GM06990 (cell line): ENCODE measurements at places on chromosomes 5 and 9.

- DNase-seq = no peak
Observed at GRCh38 chr5:78591972-78592700, 56.4 kb downstream of the LHFPL2 start.

GRCh38 chr5:18745042-18745987, 1111.1 kb downstream of the TAF11L14 start:
- peak; percentile 26 for DNase-seq

GRCh38 chr5:132233811-132234683, 6.4 kb upstream of the P4HA2 start:
- DNase-seq = no peak

GRCh38 chr9:101791938-101792337, 53.5 kb upstream of the GRIN3A start:
- no peak for DNase-seq

GRCh38 chr9:99158629-99159028, 53.7 kb downstream of the TGFBR1 start:
- DNase-seq = no peak

GRCh38 chr5:111887706-111888105, 130.7 kb upstream of the NREP start:
- no peak for DNase-seq

DNA sequence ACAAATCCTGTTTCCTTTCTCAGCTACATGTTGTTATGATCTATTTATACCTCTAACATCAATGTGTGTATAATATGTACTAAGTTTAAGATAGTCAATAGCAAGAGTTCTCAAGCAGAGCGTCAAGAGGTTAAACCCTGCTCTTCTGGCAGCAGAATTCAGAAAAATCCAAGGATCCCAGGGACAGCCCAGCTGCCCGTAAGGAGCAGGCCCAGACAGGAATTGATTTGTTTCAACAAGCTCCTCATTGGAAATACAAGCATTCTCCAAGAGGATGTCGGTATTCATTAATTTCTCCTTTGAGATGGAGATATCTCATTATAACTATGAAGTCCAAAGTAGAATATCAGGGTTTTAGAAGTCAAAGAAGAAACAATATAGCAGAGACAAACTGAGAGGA, 14.9 kb downstream of the EFNA5 start:
- no peak for DNase-seq

GRCh38 chr5:1799110-1799601, 481 bp downstream of the MRPL36 start:
- no peak for DNase-seq

DNA sequence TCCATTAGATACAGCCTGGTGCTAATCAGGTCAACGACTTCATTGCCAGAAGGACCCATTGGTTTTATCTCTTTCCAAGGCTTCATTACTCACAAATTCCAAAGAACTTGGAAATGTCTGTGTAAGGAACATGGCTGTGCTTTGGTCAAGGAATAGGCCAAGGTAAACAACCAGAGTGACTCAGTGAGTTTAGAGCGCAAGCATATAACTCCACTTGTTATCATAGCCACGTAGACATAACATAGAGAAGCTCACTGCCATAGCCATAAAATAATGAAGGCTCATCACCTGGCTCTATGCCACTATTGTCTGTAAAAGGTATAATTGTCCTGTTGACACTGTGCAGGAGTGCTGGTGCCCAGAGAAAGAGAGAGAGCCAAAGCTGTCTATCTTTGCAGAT, 139.3 kb upstream of the PLCXD3 start:
- DNase-seq = no peak

DNA sequence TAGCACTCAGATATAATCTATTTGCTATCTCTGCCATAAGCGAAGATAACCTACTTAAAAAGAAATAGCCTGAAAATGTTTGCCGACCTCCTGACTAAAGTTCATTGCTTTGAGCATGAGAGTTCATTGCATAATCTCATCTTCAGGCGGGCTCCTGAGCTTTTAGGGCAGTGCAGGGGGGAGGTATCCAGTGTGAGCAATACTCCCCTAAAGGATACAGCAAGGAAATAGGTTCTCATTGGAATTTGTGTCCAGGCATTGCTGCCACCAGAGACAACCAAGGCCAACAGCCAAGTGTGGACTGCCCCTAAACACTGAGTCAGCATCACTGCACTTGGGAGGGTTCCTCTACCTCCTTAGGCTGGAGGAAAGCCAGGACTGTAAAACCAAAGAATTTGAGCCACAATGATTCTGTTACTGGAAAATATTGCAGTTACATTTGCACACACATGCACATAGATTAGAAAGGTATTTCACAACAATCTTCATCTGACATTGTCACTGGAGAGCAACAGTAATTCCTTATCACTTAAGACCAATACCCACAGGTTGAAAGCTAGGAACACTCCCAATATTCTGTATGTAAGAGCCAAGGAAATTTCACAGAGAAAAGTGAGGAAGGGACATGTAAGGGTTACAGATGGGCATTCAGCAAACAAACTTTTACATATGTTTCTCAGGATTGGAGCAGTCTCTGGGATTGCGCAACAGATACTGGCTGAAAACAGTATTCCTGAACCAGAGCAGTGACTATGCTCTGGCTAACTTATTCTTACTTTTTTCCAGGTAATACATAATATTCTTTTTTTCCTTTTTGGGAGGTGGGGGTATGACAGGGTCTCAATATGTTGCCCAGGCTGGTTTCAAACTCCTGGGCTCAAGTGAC, 98.6 kb upstream of the TLE1 start:
- DNase-seq = no peak

DNA sequence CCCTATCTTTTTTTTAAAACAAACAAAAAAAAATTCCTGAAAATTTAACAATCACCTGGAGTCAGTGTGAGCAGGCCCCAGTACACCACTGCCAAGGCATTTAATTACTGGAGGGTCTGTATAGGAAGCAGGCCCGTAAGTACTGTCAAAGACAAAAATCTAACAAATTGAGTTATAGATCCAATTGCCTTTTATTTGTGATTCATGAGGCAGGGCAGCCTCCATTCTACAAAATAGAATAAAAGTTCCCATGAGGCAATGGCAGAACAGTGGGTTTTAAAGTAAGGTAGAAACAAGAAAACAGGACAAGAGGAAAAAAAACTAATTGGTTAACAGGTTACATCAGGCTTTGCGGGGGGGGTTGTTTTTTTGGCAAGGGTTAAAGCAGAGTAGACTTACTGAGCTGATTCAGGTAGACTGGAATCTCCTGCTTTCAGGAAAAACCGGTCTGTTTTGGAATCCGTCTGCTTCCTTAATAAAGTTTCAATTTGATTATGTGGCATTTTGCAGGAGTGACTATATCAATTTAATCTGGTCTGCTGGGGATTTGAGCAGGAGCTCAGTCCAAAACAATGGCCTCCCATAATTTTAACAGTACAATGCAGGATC, 48.9 kb downstream of the AUH start:
- no peak for DNase-seq

DNA sequence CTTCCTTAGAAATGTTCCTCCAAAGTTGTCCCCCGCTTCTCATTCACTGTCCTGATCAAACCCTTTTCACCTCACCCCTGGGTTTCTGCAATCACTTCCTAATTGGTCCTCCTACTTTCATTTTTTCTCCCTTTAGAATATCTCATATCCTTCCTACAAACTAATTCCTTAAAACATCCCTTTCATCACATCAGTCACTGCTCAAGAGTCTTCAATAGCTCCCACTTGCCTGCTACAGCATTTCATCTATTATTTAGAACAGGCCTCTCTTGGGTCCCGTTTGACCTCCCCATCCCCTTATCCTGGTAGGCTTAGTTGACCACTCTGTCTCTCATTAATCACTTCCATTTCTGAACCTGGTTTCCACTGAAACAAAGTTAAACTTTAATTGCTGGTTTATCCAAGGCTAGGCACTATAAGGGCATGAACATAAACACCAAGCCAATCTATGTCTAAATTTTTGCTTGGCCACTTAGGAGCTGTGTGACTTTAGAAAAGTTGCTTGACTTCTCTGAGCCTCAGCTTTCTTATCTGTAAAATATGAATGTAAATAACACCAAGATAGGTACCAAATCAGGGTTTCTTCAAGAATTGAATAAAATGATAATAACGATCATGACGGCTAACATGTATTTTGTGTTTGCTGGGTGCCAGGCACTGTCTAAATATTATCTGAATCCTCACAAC, 202.1 kb upstream of the WWC1 start:
- DNase-seq = no peak

GRCh38 chr5:78953092-78953800, 31.9 kb downstream of the ARSB start:
- DNase-seq = no peak

- no peak for DNase-seq
Observed at GRCh38 chr9:119004618-119004990, 364.6 kb downstream of the BRINP1 start.

DNA sequence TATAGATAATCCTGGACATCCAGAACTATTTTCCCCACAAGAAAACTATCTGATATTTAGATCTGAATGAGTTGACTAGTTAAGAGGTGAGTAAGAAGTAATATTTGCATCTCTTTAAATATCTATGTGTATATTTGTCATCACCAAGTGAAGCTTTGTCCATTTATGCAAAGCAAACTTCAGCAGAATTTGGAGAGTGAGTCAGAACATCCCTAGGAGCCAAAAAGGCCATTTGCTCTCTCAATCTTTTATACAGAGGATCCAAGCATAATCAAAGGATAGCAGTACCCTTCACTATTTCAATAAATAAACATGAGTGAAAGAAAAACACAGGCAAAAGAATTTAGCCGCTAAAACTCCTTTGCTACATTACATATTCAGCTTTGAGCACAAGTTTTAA, 454.4 kb downstream of the NR2F1-AS1 start:
- DNase-seq = no peak

GRCh38 chr9:89408628-89409101, 89.2 kb downstream of the SEMA4D start:
- peak; percentile 44 for DNase-seq

- DNase-seq = peak; percentile 66
Observed at GRCh38 chr5:94746731-94747124, 128.3 kb downstream of the SLF1 start.

DNA sequence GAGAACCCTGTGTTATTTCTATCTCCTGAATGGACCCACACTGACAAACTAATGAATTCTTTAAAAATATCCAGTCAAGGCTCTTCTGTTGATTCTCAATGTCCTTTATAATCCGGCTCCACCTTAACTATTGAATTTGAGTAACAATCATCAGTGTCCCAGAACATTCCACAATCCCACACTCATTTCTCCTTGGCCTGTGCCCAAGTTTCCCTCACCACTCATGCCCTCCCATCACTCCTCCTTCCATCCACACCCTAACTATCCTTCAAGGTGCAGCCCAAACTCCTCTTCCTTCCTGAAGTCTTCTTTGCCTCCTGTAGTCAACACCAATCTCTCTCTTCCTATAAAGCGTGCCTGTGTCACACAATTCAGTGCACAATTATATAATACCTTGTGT, 106.1 kb downstream of the NUDT12 start:
- DNase-seq = no peak

DNA sequence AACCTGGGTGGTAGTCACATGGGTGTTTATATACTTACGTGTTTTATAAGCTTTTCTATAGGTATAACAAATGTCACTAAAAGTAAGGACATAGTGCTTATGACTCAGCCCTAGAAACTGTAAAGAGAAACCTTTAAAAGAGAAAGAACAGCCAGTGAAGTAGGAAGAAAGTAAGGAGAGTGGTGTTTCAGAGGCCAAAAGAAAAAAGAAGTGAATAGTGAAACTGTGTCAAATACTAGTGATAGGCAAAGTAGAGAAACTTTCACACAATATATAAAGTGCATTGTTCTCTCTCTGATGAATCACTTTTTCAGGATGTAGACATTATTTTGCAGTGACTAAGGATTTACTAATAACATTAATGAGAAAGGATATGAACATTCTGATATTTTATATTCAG, 74.2 kb upstream of the SUSD1 start:
- DNase-seq = peak; percentile 37

DNA sequence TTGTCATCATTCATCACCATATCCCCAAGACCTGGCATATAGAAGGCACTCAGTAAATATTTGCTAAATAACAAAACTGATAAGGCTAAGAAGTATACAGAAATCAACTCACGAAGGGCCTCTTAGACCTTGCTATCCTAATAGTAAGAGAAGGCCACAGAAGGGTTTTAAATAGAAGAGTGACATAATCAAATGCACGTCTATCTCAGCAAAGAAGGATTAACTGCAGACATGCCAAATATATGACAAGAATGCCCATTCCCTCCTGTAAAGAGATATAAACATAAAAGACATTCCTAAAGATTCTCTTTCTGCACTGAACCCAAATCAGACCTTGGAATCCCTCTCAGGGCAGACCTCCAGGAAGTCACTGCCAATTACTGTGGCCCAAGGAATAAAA, 34.1 kb downstream of the ECPAS start:
- DNase-seq = no peak

- DNase-seq = no peak
Observed at GRCh38 chr5:28748446-28748845, 1710.1 kb upstream of the CDH9 start.

GRCh38 chr5:137672001-137672400, 63.9 kb downstream of the KLHL3 start:
- no peak for DNase-seq

GRCh38 chr9:38107811-38108304, 38.8 kb upstream of the SHB start:
- no peak for DNase-seq

GRCh38 chr5:106543330-106543729, 1127.4 kb downstream of the EFNA5 start:
- DNase-seq = no peak

DNA sequence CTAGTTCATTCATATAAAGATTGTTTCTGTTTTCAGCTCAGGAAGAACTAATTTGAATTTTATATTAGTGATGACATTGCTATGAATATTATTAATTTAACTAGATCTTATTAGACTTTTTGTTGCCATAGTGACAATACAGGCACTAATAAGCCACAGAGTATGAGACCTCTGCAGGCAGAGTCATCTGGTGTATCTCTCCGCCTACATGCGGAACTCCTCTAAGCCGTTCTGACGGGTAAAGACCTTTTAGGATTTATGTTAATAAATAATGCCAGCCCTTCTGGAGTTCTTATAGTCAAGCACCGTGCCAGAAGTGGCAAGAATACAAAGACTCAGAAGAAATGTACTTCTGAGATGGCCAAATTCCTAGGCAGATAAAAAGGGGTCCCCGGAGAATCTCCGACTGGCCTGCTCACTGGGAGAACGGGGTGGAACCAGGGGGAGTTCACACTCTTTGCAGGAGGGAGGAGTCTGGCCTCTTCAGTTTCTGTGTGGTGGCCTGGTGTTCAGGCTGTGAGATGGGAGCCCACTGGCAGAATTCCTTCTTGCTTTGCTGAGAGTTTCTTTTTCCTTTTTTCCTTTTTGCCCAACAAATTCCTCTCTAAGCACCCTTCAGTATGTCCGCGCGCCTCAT, 85.1 kb upstream of the IL12B start:
- no peak for DNase-seq

- DNase-seq = no peak
Observed at GRCh38 chr5:117455236-117456233, 880.9 kb upstream of the SEMA6A start.
